NCI-H1092 treated with DMSO at 0.1 percent for 48 hours (cell line): ENCODE measurements at places on chromosomes 7 and 10.
A peak's percentile ranks its signal among the peaks of the same experiment; 100 is the strongest.

DNA sequence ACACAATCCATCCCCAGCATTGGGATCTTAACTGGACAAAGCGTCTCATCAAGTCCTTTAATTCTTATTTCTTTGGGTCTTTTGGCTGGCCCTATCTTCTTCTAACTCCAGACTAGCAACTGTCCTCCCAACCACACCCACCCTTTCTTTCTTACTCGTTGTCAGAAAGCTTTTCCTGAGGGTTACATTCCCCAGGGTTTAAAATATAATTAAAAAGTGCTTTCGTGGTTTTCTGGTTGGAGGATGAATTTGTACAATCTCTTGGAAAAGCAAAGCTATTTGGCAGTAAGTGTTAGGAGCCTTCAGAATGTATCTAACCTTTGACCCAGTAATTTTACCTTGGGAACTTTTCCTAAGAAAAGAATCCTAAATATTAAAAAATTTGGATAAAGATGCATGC lies 10.4 kb upstream of the ITGB8 start:
- DNase-seq = no peak

GRCh38 chr10:98266647-98267046 lies 1.3 kb downstream of the LOXL4 start:
- DNase-seq = no peak

- no peak for DNase-seq
Observed at GRCh38 chr7:50276483-50276882, 28.0 kb upstream of the IKZF1 start.

DNA sequence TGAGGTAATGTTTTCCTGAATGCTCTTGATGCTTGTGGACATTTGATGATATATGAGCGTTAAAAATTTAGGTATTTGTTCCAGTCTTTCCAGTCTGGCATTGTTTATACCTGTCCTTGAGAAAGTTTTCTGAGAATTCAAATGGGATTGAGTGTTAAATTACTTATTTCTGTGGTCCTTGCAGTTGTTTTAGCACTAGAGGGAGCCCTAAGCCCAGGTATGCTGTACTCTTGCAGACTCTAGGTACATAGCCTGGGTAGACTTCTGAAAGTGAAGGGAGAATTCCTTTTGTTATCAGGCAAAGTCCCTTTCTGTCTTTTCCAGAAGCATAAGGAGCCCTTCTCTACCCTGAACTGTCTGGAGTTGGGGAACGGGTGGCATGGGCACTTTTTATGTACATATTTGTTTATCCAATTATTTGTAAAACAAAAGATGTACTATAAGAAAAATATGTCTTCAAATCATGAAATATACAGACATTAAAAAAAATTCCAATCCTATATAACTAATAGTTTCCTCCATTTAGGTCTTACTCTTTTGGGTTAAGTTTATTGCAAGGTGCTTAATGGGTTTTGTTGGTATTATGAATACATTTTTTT lies 262.1 kb downstream of the ATRNL1 start:
- DNase-seq = peak; percentile 43

DNA sequence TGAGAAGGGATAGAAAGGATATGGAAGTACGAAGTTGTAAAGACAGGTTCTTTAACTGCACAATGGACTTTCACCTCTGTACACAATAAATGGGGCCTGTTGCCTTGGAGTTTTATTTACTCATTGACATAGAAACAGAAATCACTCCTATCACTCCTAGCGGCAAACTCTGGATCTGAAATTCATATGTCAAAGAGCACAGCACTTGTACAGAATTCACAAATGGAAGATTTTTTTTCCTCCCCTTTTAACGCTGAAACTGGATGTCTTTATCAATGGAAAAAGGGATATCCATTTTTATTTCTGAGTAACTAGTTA lies 18.2 kb downstream of the NT5C3A start:
- no peak for DNase-seq

- no peak for DNase-seq
Observed at GRCh38 chr7:2118056-2118455, 114.7 kb downstream of the MAD1L1 start.

DNA sequence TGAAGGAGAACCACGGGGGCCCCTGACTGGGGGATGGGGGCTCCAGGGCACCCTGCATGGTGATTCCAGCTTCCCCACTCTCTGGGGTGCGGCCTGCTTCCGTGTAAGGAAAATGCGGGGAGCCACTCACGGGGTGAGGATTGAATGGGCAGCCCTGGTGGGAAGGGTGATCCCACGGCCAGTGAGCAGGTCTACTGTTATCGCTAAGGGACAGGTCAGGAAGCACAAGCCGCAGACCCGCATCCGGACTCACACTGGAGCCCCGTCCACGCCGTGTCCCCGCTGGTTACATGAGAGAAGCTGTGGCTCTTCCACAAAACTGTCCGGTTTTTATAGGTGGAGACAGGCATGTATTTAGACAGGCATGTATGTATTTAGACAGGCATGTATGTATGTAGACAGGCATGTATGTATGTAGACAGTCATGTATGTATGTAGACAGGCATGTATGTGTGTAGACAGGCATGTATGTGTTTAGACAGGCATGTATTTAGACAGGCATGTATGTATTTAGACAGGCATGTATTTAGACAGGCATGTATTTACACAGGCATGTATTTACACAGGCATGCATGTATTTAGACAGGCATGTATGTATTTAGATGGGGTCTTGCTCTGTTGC lies 5.7 kb downstream of the PSMG3 start:
- DNase-seq = no peak

DNA sequence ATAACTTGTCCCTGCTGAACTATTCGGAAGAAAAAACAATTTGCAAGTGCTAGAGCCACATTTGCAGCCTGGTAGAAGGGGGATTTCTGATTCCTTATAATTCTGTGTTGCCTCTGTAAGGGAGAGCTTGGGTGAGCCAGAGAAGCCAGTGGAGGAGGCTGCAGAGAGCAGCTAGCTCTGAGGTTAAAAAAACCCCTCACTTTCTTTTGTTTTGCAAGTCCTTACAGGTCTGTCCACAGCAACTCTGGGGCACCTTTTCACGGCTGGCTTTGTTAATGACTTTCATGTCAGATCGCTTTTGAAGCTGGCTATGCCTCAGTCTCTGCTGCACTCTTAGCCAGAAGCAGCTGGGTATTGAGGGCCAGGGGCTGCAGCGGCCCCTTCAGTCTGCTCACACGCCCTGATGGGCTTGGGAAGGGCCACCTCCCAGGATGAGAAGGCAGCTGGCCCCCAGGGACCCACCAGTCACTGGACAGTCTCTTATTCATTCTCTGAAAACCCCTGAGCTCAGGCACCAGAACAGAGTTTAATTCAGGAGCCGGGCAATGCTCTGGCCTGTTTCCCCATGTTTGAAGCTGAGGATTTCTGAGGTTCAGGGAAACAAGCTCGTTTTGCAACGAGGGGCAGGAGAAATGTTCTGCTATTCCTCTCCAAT lies 30.9 kb downstream of the TRIM8 start:
- DNase-seq = peak; percentile 12

DNA sequence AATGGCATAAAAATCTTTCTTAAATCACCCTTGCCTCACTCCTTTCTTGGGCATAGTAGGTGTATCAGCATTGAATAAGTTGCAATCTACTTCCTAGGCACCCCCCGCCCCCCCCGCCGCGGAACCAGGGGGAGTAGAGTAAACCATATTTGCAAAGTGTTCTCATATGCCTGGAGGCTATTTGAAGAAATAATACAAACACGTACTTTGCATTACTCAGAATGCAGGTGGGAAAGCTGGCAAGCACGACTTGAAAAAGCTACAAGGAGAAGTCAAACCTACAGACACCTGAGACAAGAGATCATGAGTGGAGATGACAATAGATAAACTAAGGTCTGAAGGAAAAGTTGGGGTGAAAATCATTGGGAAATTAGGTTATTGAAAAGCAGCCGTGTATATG lies 65.6 kb downstream of the POM121L12 start:
- no peak for DNase-seq

- DNase-seq = no peak
Observed at GRCh38 chr7:99267481-99267840, 5.2 kb upstream of the MYH16 start.

DNA sequence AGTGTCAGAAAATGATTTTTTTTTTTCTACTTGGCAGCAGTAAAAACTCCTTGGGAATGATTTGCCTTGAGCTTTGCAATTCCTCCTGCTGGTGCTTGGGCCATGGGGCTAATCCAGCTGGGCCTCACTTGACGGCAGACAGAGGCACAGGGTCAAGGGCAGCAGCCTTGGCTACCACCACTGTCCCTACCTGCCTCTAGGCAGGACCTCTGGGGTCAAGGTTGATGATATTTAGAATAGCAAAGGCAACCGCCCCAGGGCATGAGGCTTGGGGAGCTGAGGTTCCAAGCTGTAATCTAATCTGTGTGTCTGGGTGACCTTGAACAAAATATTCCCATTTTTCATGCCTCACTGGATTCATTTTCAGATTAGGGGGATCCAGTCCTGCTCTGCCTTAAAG lies 327.4 kb downstream of the PLXNA4 start:
- no peak for DNase-seq

DNA sequence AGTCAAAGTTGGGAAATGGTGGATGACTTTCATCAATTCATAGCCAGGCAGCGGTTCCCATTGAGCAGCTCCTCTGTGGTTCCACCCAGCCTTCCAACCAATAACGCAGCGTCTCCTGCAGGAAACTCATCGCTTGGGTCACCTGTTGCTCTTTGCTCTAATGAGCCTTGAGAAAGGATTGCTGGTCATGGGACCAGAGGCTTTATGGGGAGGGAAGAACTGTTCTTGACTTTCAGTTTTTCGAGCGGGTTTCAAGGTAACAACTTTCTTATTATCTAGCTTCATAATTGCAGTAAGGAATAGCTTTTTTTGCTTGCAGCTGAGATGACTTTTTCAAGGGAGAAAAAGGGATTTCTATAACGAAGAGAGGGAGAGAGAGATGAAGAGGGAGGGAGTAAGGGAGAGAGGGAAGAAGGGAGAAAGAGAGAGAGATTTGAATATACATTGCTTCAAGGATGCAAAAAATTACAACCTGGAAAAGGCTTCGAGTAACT lies 405 bp upstream of the ENTPD1 start:
- no peak for DNase-seq

DNA sequence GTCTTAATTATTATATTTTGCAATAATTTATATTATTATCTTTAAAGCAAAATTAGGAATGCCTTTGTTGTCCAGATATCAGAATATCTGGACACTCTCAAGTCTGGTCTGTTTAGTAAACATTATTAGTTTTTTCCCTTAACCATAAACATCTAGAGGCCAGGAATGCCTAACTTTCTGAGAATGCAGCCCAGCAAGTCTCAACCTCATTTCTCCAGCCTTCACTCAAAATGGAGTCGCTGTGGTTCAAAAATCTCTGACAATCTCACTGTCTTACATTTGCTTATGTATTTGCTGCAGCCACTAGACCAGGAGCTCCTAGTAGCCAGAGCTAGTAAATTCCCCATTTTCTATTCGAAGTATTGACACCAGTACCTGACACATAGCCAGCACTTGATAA lies 49.7 kb upstream of the INHBA start:
- DNase-seq = no peak

- no peak for DNase-seq
Observed at GRCh38 chr10:57627642-57628178, 640.0 kb downstream of the IPMK start.

- no peak for DNase-seq
Observed at GRCh38 chr7:106039486-106040060, 72.5 kb downstream of the SYPL1 start.
